ENCODE measurements at places on chromosomes 5 and 9. TPM values are rescaled to one million over a fixed set of nuclear protein-coding genes. Genes with fewer than 3 reads are reported as not detected.

DNA sequence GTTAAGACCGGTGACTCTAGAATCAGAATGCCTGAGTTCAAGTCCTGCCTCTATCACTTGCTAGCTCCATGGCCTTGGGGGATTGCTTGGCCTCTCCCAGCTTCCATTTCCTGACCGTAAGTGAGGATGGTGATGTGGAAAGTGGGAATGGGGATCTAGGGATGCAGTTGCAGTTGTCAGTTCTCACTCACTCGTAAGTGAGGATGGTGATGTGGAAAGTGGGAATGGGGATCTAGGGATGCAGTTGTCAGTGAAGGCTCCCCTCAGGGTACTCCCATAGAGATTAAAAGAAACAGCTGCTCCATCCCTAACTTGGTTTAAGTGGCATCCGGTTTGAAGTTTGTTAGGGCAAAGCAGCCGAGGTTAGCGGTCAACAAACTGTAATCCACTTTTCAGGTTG lies 3.0 kb upstream of the IL9 start:
- no peak for DNase-seq

GRCh38 chr5:145247745-145248040 lies 587.4 kb downstream of the PRELID2 start:
- DNase-seq = no peak

DNA sequence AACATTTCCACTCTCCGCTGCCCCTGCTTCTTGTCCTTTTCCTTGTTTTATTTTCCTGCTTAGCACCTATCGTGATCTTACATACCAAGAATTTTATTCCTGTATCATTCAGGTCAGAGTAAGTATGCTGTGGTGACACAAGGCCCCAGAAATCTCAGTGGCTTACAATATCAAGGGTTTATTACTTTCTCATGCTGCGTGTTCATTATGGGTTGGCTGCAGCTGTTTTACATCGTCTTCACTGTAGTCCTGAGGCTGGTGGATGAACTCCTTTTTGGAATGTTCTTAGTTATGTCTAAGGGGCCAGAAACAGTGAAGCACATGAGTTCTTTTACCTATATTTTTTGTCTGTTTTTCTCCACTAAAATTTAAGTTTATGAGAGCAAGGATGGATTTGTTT lies 51.2 kb downstream of the FCHO2 start:
- no peak for DNase-seq

DNA sequence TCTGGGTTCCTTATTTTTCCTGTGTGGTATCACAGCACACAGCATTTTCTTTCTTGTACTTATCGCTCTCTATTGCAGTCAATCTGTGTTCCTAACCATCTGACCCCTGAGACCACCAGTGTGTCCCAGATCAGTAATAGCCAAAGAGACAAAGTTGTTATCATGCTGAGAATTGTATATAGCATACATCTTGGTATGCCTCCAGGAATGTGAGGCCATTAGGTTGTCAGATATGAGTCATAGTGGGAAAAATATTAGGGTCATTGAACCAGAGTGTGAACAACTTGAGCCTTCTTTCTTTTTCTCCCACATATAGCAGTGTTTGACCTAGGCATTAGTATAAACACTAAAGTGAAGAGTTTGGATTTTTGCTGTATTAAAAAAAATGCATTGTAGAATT lies 106.3 kb downstream of the NDUFAF2 start:
- DNase-seq = no peak

DNA sequence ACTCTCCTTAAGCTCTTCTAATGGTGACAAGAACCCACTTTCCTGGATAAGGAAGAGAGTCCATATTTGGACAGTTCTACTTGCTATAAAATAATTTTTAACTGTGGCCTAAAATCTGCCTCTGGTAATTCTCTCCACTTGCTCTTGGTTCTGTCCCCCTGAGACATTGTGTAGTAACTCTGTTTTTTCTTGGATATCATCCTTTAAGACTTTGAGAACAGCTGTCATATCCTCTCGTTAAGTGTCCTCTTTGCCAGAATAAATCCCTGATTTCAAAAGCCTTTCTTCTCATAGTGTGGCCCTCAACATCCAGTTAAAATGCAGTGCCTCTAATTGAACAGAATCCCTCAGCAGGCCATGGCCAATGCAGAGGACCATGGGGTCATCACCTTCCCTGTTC lies 101.5 kb downstream of the ARHGEF28 start:
- DNase-seq = no peak

DNA sequence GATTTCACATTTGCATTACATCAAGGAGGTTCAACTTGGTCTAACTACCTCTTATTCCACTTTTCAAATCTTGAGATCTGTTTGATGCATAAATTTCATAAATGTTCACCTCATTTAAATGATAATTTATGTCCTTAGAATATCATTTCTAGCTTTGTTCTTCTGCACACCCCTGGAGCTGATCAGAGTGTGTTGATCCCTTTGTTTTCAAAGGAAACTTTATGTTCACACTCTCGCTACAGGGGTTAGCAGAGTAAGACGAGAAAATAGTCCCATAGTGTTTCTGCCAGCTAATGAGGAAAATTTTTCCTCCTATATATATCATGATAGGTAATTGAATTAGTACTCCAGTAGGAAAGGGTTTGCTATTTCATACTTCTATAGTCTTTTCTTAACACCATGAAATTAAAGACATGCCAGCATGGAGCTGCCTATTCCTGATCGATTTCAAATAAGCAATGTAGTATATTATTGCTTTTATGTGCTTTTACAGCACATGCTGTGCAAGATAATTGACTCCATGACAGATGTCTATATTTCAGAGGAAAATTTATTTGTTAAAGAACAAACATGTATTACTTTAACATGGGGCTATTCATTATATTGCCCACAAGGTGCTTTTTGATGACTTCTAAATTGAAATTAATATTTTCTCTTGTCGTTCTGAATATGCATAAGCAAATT lies 4.8 kb upstream of the PAM start:
- DNase-seq = no peak

DNA sequence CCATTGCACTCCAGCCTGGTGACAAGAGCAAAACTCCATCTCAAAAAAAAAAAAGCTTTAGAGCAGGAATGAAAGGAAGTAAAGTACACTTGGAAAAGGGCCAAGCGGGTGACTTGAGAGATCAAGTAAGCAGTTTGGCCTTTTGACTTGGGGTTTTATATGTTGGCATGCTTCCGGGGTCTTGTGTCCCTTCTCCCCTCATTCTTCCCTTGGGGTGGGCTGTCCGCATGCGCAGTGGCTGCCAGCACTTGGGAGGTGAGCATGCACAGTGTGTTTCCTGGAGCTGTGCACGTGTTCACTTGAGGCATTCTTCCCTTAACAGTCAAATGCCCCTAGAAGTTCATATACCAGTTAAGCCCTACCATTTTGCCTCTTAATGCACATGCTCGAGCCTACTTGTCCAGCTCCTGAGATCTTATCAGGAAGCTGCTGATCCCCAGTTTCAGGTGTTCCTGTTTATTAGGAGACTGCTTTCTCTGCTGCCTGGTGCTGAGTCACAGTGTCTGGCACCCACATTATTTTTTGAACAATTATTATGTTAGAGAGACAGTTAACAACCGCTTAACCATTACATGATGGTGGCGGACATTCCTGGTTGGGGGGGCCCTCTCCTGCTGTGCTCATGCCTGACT lies 32.6 kb upstream of the PRRC2B start:
- DNase-seq = no peak

GRCh38 chr9:123923884-123924283 lies 6.0 kb downstream of the DENND1A start:
- DNase-seq = no peak

DNA sequence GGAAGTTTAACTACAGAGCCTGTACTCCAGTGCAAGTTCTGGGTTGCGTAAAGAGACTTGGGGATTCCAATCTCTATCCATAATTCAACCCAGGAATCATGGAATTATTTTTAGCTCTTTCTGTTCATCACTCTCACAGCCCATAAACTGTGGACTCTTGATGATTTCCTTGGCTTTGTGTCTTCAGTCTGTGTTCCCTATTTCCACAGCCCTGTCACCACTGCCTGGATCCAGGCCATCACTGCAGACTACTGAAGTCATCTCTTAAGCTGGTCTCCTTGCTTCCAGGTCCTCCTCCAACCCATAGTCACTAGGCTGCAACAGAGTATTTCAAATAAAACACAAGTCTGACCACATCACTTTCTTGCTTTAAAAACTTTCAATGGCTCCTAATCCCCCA lies 211.7 kb downstream of the PLK2 start:
- no peak for DNase-seq

- no peak for DNase-seq
Measured at GRCh38 chr9:116592970-116593369, 94.1 kb upstream of the TRIM32 start.

DNA sequence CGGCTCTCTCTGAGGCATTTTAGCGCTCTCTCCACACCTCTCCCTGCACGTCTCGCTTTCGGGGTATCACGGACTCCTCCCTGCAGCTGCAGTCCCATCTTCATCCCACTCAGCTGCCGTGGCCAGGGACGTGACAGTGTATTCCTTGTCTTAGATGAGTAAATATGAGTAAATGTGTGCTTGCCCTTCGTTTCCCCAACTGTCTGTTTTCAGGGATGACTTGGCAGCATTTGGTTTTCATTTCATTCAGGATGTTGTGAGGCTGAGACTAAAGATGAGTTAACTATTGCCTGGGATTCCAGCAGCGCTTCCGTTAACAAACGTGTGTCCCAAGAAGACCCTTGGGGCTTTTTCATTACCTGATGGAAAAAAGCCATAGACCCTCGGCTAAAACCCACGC lies 29.5 kb downstream of the GDNF start:
- no peak for DNase-seq

DNA sequence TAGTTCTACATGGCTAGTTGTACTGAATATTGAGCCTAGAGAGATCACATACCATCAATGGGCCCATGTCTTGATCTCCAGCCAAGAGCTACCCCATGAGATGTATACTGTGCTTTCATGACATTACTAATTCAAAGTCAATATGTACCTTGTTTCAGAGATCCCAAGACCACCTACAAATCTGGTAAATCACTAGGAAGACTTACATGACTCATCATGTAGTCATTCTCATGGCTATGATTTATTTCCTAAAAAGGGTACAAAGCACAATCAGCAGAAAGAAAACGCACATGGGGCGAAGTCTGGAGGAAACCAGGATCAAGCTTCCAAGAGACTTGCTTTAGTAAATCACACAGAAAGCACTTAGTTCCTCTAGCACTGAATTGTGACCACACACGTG lies 103.0 kb downstream of the PCSK5 start:
- DNase-seq = no peak

GRCh38 chr5:66440202-66440680 lies 156.0 kb upstream of the MAST4 start:
- no peak for DNase-seq

GRCh38 chr5:167261309-167262100 lies 1029.9 kb upstream of the WWC1 start:
- DNase-seq = no peak

- no peak for DNase-seq
Measured at GRCh38 chr5:19172926-19173470, 815.0 kb downstream of the CDH18 start.

DNA sequence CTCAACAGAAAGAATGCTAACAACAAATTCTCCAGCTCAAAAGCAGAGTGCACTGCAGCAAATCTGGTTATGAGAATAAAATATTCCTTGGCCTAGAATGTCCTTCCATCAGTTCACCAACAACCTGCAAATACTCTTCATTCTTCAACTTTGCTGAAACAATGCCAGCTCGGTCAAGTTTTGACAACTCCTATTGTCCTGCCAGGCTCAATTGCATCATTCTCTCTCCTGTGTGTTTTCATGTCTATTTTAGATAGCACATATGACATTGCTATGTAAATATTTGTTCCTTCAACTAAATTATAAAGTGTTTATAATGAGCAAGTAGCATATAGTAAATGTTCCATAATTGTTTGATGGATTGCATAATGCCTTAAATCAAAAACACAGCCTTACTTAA lies 463.8 kb downstream of the TLE1 start:
- DNase-seq = no peak

GRCh38 chr9:75156858-75157257 lies 68.5 kb downstream of the OSTF1 start:
- DNase-seq = no peak

DNA sequence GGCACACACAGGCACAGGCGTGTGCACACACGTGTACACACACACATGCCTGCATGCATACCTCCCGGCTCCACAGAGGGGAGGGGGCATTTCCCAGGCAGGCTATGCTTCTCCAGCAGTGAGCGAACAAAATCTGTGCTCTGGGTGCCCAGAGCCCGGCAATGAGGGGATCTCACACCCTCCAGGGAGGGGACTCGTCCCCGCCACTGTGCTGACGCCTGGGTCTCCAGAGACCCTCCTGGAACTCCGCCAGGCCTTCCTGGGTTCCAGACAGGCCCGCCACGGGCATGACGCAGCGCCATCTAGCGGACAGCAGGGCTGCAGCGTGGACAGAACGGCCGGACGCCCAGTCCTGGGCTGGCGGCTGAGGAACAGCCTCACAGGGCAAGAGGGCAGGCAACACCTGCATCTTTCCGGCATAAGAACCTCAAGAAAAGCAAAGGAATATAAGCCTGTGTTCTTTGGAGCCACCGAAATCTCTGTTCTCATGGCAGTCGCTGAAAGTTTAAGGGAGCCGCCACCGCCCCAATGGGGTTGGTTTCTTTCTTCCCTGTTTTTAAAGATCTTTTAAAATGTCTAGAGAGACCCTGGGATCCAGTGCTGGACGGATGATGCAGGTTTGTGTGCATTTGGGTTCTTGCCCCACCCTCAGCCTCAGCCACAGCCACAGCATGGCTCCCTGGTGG lies 135.6 kb upstream of the PPP1R26 start:
- no peak for DNase-seq

- DNase-seq = no peak
Measured at GRCh38 chr9:128870128-128870940, 11.4 kb downstream of the KYAT1 start.

- DNase-seq = no peak
Measured at GRCh38 chr9:77595426-77596095, 52.6 kb downstream of the GNA14 start.

DNA sequence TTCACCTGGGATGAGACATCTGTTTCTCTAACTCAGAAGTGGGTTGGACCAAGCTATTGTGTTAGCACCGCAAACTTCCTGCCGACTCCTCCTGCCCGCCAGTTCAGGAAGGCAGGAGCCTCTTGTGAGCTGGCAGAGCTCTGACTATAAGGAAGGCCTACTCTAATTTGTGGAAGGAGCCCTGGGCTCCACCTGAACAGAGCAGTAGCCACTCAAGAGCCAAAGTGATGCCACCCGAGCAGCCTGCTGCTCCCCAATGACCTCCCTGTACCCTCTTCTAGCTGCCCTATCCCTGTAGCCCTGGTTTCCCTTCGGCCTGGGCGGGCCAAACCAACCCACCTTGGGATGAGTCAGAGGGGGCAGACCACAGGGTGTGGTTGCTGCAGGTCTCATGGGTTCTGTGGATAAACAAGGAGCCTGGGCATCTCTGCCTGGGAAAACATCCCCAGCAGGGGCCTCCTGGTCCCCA lies 81.6 kb downstream of the PSD2 start:
- DNase-seq = no peak

- peak; percentile 51 for DNase-seq
Measured at GRCh38 chr5:2005101-2006041, 122.6 kb upstream of the IRX4 start.

Gene SLC6A7
- total RNA-seq = not detected

Gene ENC1
- 6.6 TPM for total RNA-seq

Gene BSPRY
- total RNA-seq = 1.7 TPM

Gene PCDHGA12
- 10.3 TPM for total RNA-seq

Gene NR3C1
- 68.5 TPM for total RNA-seq

Gene MSX2
- total RNA-seq = 2.1 TPM

Gene IRX2
- 3.2 TPM for total RNA-seq

Gene HAPLN1
- total RNA-seq = 0.94 TPM

Gene TXNDC8
- total RNA-seq = not detected

Gene FAM114A2
- total RNA-seq = 37.6 TPM

Gene CTSV
- not detected for total RNA-seq

Gene BAAT
- 0.22 TPM for total RNA-seq

Gene ADAM19
- total RNA-seq = 97.1 TPM

Gene NR5A1
- total RNA-seq = not detected

Gene SPATA31C1
- not detected for total RNA-seq

Gene FAM120AOS
- 39.1 TPM for total RNA-seq

Gene CNTFR
- 1.1 TPM for total RNA-seq

Data from cardiac septum (tissue), 1 donor.